A549 treated with dexamethasone at 1 μM for 4 hours (cell line): ENCODE measurements at places on chromosomes 5 and 9. TPM values are rescaled to one million over a fixed set of nuclear protein-coding genes. Genes with fewer than 3 reads are reported as not detected.

NIPSNAP3A gene
- 11.9 to 14.4 TPM (median 13.8 TPM) in 5 replicates for total RNA-seq

TMEM215 gene
- 0.02 TPM in 3 of 5 replicates, not detected in the others for total RNA-seq

STPG3 gene
- not detected in 5 replicates for total RNA-seq

TSSK1B gene
- not detected in 5 replicates for total RNA-seq

SPINK7 gene
- not detected in 5 replicates for total RNA-seq

ANKRD20A1 gene
- 0.77 to 1.8 TPM (median 1.5 TPM) in 5 replicates for total RNA-seq

SHISAL2B gene
- not detected in 5 replicates for total RNA-seq

ARL14EPL gene
- 0.06 to 0.22 TPM (median 0.15 TPM) in 5 replicates for total RNA-seq

NSA2 gene
- 122 to 137 TPM (median 130 TPM) in 5 replicates for total RNA-seq

SPATA31D4 gene
- total RNA-seq: not detected in 5 replicates

VCAN gene
- total RNA-seq: 7.9 to 12.6 TPM (median 12.2 TPM) in 5 replicates

NINJ1 gene
- 70.1 to 98.2 TPM (median 81.2 TPM) in 5 replicates for total RNA-seq

IFNA13 gene
- not detected in 5 replicates for total RNA-seq

AFAP1L1 gene
- total RNA-seq: 10.3 to 15.2 TPM (median 13.4 TPM) in 5 replicates

SNCAIP gene
- total RNA-seq: 0.02 to 0.05 TPM (median 0.04 TPM) in 3 of 5 replicates, not detected in the others

GTF2H2C gene
- total RNA-seq: 33.5 to 36.6 TPM (median 35.0 TPM) in 5 replicates

QRFP gene
- 0.06 TPM in 1 of 5 replicates, not detected in the others for total RNA-seq

TLR4 gene
- total RNA-seq: 0.06 to 0.20 TPM (median 0.13 TPM) in 5 replicates

PCDHA11 gene
- 0.07 to 0.34 TPM (median 0.11 TPM) in 5 replicates for total RNA-seq

RNF183 gene
- 0.07 to 0.17 TPM (median 0.11 TPM) in 3 of 5 replicates, not detected in the others for total RNA-seq

NR5A1 gene
- 0.11 to 0.21 TPM (median 0.12 TPM) in 4 of 5 replicates, not detected in the other for total RNA-seq

IL13 gene
- 0.07 TPM in 1 of 5 replicates, not detected in the others for total RNA-seq

CAMK2A gene
- total RNA-seq: 0.54 to 0.85 TPM (median 0.77 TPM) in 5 replicates

ARID3C gene
- total RNA-seq: 0.17 to 0.25 TPM (median 0.20 TPM) in 5 replicates

PCDHB15 gene
- 0.05 to 0.16 TPM (median 0.05 TPM) in 5 replicates for total RNA-seq

PHF24 gene
- 0.08 to 0.19 TPM (median 0.14 TPM) in 5 replicates for total RNA-seq

PCDHAC2 gene
- 3.2 to 4.6 TPM (median 4.2 TPM) in 5 replicates for total RNA-seq

CNTLN gene
- total RNA-seq: 4.8 to 6.1 TPM (median 5.7 TPM) in 5 replicates

PDZD2 gene
- 0.36 to 0.65 TPM (median 0.60 TPM) in 5 replicates for total RNA-seq

ECSCR gene
- total RNA-seq: not detected in 5 replicates

AUH gene
- total RNA-seq: 7.7 to 10.4 TPM (median 9.0 TPM) in 5 replicates

OR1Q1 gene
- total RNA-seq: 0.16 TPM in 1 of 5 replicates, not detected in the others

FOXD4 gene
- 0.20 to 0.66 TPM (median 0.34 TPM) in 5 replicates for total RNA-seq

PNPLA7 gene
- 0.24 to 0.82 TPM (median 0.71 TPM) in 5 replicates for total RNA-seq

ADAMTS12 gene
- total RNA-seq: 5.7 to 7.6 TPM (median 7.3 TPM) in 5 replicates

PTGER4 gene
- 5.3 to 9.1 TPM (median 7.7 TPM) in 5 replicates for total RNA-seq

CER1 gene
- total RNA-seq: not detected in 5 replicates

PCDHB13 gene
- 0.04 to 0.09 TPM (median 0.07 TPM) in 5 replicates for total RNA-seq

C1QTNF3 gene
- 0.12 to 0.24 TPM (median 0.17 TPM) in 4 of 5 replicates, not detected in the other for total RNA-seq

SMIM33 gene
- total RNA-seq: not detected in 5 replicates
